ENCODE measurements at places on chromosomes 4 and X.

DNA sequence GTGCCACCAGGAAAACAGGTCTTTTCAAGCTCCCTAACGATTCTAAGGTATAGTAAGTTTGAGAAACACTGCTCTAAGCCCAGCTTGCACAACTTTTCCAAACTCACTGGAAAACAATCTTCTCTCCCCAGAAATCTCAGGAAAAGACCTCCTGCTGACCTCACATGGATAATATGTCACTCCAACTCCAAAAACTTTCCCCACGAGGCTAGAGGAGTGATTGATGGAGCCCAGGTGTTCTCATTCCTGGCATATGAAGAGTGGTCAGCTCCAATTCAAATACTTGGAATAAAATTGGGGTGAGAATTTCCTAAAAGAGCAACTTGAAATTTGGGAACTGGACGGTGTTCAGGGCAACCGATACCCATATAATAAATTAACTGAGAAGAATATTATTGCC, 299.9 kb downstream of the PPP4R3C start:
- no peak for DNase-seq

DNA sequence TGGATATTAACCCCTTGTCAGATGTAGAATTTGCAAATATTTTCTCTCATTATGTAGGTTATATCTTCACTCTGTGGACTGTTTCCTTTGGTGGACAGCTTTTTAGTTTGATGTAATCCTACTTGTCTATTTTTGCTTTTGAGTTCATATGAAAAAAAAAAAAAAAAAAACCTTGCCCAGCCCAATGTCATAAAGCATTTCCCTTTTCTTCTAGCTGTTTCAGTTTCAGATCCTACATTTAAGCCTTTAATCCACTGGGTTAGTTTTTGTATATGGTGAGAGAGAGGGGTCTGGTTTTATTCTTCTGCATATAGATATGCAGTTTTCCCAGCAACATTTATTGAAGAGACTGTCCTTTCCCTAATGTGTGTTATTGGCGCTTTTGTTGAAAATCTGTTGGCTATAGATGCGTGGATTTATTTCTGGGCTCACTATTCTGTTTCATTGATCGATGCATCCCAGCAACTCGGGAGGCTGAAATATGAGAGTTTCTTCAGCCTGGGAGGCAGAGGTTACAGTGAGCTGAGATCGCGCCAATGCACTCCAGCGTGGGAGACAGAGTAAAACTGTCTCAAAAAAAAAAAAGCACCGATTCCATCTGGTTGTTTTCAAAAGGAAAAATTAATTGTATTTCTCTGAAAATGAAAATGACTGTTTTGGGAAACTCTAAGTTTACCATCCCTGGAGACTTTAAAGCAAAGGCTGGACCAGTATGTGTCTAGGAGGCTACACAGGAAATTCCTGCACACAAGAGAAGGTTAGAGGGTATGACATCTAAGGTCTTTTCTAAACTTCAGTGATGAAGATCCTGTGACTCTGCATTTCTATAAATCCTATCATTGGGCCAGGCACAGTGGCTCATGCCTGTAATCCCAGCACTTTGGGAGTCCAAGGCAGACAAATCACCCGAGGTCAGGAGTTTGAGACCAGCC, 35.6 kb downstream of the STEEP1 start:
- no peak for DNase-seq

DNA sequence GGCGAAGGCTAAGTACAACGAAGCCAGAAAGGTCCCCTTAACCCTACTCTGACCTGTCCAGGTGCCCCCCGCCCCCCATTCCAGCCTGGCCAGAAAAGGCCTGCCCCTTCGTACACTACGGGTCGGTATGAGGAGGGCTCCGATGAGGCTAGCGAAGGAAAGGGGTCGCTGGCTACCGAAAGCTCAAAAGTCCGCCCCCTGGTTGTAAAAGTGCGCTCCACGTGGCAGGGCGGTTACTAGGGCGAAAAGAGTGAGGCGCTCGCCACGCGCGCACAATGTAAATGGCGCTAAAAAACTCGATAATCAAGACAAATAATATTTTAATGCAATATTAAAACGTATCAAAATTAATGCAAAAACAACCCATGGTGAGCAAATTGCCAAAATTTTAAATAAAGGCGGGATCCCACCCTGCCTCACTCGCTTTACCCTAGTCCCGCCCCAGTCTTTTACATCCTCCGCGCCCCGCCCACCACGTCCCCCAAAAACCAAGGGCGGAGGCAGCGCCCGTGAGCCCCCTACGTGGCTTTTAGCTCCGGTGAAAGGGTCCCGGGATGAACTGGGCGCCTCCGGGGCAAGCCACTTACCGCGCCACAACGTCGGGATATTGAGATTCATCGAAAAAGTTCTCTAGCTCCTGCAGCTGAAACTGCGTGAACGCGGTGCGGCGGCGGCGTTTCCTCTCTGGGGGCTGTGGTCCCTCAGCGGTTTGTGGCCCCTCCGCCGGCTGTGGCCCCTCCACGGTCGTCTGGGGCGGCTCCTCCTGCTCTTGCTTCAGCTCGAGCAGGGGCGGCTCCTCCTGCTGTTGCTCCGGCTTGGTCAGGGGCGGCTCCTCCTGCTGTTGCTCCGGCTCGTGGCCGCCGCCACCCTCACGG, 929 bp downstream of the ESX1 start:
- DNase-seq: no peak

DNA sequence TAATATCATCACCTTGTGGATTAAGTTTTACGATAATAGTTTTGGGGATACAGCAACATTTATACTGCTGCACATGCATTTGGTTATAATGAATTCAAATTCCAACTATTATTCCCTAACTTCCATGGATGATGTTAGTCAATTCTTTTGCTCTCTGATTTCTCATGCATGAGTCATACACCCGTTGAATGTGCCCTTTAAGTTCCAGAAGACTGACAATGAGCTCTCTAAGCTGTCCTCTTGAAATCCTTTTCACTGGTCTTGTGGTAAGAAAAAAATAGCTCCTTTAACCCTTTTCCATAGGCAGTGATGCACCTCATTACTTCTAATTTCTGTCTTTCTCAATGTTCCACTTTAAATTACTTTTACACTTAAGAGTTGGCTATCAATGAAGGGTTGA, 1095.2 kb upstream of the POU3F4 start:
- no peak for DNase-seq

DNA sequence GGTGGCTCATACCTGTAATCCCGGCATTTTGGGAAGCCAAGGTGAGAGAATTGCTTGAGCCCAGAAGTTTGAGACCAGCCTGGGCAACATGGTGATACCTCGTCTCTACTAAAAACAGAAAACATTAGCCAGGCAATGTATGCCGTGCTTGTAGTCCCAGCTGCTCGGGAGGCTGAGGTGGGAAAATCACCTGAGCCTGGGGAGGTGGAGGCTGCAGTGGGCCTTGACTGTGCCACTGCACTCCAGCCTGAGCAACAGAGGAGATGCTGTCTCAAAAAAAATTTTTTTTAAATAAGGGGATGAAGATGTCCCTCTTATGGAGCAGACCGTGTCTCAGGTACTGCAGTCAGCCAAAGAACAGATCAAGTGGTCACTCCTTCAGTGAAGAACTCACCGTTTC, 13.5 kb downstream of the CTAG1B start:
- no peak for DNase-seq

- DNase-seq: no peak
These were observed 658 bp downstream of the ATP6AP2 start for GRCh38 chrX:40581336-40581920.

- no peak for DNase-seq
These were observed 100.1 kb downstream of the CRLF2 start for GRCh38 chrX:1112321-1112720.

GRCh38 chr4:47641755-47642154, 156.7 kb downstream of the ATP10D start:
- no peak for DNase-seq

DNA sequence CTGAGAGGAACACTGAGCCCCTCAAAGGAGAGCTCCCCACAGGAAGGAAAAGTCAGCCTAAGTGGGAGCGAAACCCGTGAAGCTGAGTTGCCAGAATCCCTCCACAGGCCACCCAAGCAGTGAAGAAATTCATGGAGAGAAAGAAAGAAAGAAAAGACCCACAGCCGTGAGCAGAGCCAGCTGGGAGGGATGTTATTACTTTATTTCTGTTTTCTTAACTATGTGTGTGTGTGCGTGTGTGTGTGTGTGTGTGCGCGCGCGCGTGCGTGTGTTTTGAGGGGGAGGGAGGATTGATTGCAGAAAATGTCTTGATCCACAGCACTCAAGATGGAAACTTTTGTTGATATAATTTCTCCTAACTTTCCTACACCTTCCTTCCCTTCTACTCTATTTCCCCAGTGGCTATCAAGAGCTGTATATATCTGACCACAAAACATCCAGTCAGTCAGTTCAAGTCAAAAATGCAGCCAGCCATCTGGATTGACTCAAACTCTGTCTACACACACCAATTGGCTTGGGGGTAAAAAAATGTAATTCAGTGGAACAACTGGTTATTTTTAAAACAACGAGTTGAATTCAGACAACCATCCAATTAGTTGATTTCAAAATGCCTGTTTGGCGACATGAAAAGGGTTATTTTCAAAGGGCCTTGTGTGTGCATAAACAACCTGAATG, 13.8 kb upstream of the GPC3 start:
- DNase-seq: peak; percentile 48

DNA sequence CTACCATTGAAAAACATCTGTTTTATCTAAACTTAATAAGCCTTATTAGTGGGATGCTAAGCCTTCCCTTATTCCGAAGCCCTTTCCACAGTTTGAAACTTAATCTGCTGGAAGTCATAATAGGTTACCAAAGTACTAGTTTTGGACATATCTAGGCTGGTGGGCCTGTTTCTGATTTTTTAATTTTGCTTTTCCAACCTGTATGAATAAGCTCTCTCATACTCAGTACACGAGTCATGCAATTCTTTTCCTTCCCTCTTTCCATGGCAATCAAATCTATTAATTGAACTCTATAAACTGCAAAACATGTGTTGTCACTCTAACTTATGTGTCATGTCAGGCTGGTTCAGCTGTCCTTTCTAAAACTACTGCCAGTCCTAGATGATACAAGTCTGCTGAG, 91.0 kb downstream of the AMMECR1 start:
- DNase-seq: no peak

DNA sequence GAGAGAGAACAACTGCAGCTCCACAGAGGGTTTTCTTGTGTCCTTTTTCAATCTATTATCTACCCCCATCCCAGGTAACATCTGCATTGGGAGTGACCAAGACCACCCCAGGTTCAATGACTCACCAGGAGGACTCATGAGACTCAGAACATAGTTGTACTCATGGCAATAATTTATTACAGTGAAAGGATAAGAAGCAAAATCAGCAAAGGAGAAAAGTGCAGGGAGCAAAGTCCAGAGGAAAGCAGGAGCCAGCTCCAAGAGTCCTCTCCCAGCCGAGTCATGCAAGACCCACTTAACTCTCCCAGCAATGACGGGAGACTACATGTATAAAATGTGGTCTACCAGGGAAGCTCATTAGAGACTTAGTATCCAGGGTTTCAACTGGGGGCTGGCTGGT, 129.5 kb upstream of the RBPJ start:
- no peak for DNase-seq

GRCh38 chrX:39304746-39305145, 503.5 kb downstream of the MID1IP1 start:
- DNase-seq: no peak

GRCh38 chr4:77635876-77636275, 30.3 kb downstream of the CXCL13 start:
- no peak for DNase-seq

DNA sequence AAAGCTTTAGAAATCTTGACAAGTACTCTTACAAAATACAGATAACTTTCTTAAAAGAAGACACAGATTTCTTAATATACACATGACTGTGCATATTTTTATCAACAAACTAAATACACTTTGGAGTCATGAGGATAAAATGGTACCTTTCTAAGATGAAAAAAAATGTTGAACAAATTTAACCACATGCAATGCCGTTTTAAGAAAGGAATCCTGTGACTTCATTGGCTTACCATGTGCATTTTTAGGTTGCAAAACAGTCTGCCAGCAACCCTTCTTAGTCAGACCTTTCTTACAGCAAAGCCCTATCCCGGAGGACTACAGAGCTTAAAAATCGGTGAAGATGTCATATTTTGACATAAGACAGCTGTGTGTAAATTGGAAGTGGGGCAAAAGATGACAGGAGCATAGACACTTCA, 51.7 kb downstream of the GASK1B start:
- peak; percentile 95 for DNase-seq

- no peak for DNase-seq
These were observed 12.2 kb downstream of the RGS12 start for GRCh38 chr4:3304831-3305609.

- DNase-seq: no peak
These were observed 2661.6 kb downstream of the PCDH7 start for GRCh38 chr4:33381816-33382215.

- peak; percentile 39 for DNase-seq
These were observed 6.2 kb upstream of the OSTC start for GRCh38 chr4:108644237-108644636.

DNA sequence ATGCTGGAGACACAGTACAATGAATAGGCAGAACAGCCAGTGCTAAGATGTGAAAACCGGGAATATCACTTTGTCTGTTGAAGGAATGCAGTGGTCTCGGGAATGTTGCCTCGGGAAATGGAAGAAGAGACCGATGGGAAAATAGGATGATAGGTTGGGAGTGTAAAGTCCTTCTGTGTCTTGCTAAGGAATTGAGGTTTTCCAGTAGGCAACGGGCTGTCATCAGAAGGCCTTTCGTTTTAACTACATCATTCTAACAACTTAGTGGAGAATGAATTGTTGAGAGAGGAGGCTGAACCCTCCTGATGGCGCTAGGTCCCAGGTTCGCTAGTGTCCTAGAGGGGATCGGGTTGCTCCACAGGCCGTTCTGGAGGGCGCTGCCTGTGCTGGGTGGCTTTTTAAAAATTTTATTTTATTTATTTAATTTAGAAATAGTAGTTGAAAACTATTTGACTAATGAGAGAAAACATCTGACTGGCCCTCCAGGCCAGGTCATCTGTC, 730 bp downstream of the VBP1 start:
- DNase-seq: no peak

DNA sequence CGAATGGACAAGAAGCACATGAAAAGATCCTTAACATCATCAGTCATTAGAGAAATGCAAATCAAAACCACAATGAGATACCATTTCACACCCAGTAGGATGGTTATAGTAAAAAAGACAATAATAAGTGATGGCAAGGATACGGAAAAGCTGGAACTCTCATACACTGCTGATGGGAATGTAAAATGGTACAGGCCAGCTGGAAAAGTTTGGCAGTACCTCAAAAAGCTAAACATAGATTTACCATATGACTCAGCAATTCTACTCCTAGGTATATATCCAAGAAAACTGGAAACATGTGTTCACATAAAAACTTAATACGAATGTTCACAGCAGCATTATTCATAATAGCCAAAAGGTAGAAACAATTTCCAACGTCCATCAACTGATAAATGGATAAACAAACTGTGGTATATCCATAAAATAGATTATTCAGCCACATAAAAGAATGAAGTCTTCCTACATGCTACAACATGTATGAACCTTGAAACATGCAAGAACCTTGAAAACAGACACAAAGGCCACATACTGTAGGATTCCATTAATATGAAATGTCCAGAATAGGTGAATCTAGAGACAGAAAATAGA, 11.9 kb downstream of the RPS6KA3 start:
- DNase-seq: no peak

- DNase-seq: no peak
These were observed 230.0 kb downstream of the MAGEE1 start for GRCh38 chrX:76657499-76657898.

GRCh38 chr4:8540586-8540985, 39.6 kb upstream of the GPR78 start:
- no peak for DNase-seq

- DNase-seq: no peak
These were observed 278.4 kb downstream of the IL15 start for GRCh38 chr4:141914746-141915145.

- no peak for DNase-seq
These were observed 11.6 kb upstream of the ASMTL start for GRCh38 chrX:1464041-1464970.

GRCh38 chr4:75030649-75031235, 97.8 kb downstream of the PARM1 start:
- DNase-seq: no peak

Data from fibroblast of skin of left biceps (primary cell).